CD8-positive, alpha-beta memory T cell (primary cell): ENCODE measurements at places on chromosomes 12 and 14. TPM values are rescaled to one million over a fixed set of nuclear protein-coding genes. Genes with fewer than 3 reads are reported as not detected.

The NAV3 gene
- total RNA-seq, result not detected

The KCNMB4 gene
- total RNA-seq, result 0.31 TPM

The SUDS3 gene
- total RNA-seq, result 23.8 TPM

The APPL2 gene
- total RNA-seq, result 18.6 TPM

The IL31 gene
- total RNA-seq, result 4.1 TPM

The RASAL1 gene
- 0.51 TPM for total RNA-seq

The NDUFA9 gene
- total RNA-seq, result 143 TPM

GRCh38 chr12:115251727-115252126 lies 567.8 kb upstream of the TBX3 start:
- no peak overlapping the region for H3K27ac ChIP-seq
- no peaks in the 10 kb centered on the region for H3K4me1 ChIP-seq
- no peaks in the 10 kb centered on the region for H3K27me3 ChIP-seq
- H3K4me3 ChIP-seq, result no peak overlapping the region

GRCh38 chr12:44335030-44335429 lies 499.1 kb downstream of the TMEM117 start:
- no peak overlapping the region for H3K4me3 ChIP-seq
- H3K27me3 ChIP-seq, result no peaks in the 10 kb centered on the region
- H3K36me3 ChIP-seq, result no peaks in the 10 kb centered on the region
- DNase-seq, result no peak

GRCh38 chr12:112820796-112821195 lies 29.2 kb downstream of the RPH3A start:
- H3K27ac ChIP-seq, result no peak overlapping the region
- no peaks in the 10 kb centered on the region for H3K4me1 ChIP-seq
- no peak overlapping the region for H3K4me3 ChIP-seq

DNA sequence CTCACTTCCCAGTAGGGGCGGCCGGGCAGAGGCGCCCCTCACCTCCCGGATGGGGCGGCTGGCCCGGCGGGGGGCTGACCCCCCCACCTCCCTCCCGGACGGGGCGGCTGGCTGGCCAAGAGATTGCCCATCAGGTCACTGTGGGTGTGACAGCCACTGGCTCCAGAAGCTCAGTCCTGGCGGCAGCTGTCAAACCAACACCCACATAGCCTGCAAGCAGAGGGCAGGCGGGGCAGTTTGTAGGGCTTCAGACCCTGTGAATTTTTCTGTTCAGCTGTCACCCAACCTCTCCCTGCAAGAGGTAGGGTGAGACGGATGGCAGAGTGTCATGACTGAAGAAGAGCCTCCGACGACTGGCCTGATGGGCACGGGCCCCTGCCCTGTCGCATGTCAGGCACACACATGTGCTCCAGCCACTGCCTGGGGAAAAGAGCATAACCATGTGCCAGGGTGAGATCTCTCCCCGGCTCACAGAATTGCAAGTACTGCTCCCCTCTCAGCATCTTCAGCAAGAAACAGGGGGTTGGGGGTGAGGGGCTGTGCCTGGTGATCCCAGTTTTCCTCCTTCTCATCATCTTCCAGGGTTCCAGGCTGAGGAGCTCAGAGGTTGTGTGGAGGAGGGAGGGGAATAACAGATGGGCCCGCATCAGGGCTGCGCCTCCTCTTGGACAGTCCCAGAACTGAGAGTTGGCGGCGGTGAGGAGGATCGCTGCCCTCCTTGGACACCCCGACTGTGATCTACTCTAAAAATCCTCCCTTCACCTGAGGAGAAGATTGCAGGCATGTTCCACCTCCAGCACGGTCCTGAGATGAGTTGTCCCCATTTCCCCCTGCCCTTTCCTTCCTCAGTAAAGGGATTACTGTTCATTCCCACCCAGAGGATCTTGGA lies 11.2 kb upstream of the PRPH start:
- H3K4me1 ChIP-seq, result no peaks in the 10 kb centered on the region
- DNase-seq, result no peak
- H3K27ac ChIP-seq, result no peak overlapping the region
- no peaks in the 10 kb centered on the region for H3K36me3 ChIP-seq
- no peak overlapping the region for H3K4me3 ChIP-seq

- H3K4me1 ChIP-seq, result peaks cover 28% of the 10 kb centered on the region
- H3K27ac ChIP-seq, result no peak overlapping the region
- no peak overlapping the region for H3K4me3 ChIP-seq
These were observed 210.8 kb downstream of the SLC41A2 start for GRCh38 chr12:104747330-104747729.

GRCh38 chr14:30443368-30444007 lies 115.5 kb upstream of the G2E3 start:
- no peak for DNase-seq
- no peak overlapping the region for H3K27ac ChIP-seq
- H3K4me1 ChIP-seq, result no peaks in the 10 kb centered on the region
- no peaks in the 10 kb centered on the region for H3K27me3 ChIP-seq

DNA sequence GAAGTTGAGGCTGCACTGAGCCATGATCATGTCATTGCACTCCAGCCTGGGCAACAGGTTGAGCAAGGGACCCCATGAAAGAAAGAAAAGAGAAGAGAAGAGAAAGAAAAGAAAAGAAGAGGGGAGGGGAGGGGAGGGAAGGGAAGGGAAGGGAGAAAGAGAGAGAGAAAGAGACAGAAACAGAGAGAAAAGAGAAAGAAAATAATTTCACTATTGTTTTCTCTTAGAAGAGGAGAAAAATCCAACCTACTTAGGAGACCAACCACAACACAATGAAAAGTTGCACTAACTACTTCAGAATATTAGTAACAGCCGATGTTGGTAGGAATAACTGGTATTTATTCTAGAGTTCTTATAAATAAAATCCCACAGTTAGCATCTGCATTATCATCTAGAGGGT lies 9.6 kb downstream of the TRAPPC6B start:
- no peaks in the 10 kb centered on the region for H3K27me3 ChIP-seq
- no peak overlapping the region for H3K4me3 ChIP-seq
- H3K4me1 ChIP-seq, result no peaks in the 10 kb centered on the region

- no peaks in the 10 kb centered on the region for H3K27me3 ChIP-seq
- H3K27ac ChIP-seq, result no peak overlapping the region
- H3K36me3 ChIP-seq, result no peaks in the 10 kb centered on the region
- DNase-seq, result no peak
- H3K4me1 ChIP-seq, result peaks cover 4% of the 10 kb centered on the region
- no peak overlapping the region for H3K4me3 ChIP-seq
These were observed 18.2 kb downstream of the RPAP3 start for GRCh38 chr12:47687636-47688035.

GRCh38 chr14:103385929-103386712 lies 906 bp downstream of the MARK3 start:
- H3K27ac ChIP-seq, result peak overlapping the region; percentile 87
- no peaks in the 10 kb centered on the region for H3K27me3 ChIP-seq
- peak overlapping the region; percentile 88 for H3K4me3 ChIP-seq
- H3K36me3 ChIP-seq, result no peaks in the 10 kb centered on the region

GRCh38 chr12:77667101-77667500 lies 163.6 kb upstream of the NAV3 start:
- no peak overlapping the region for H3K27ac ChIP-seq
- no peaks in the 10 kb centered on the region for H3K4me1 ChIP-seq
- no peak for DNase-seq
- no peaks in the 10 kb centered on the region for H3K36me3 ChIP-seq
- no peak overlapping the region for H3K4me3 ChIP-seq

- H3K4me1 ChIP-seq, result no peaks in the 10 kb centered on the region
- DNase-seq, result no peak
- no peaks in the 10 kb centered on the region for H3K36me3 ChIP-seq
- no peaks in the 10 kb centered on the region for H3K27me3 ChIP-seq
- H3K4me3 ChIP-seq, result no peak overlapping the region
These were observed 1552.1 kb downstream of the AACS start for GRCh38 chr12:126617312-126617711.

DNA sequence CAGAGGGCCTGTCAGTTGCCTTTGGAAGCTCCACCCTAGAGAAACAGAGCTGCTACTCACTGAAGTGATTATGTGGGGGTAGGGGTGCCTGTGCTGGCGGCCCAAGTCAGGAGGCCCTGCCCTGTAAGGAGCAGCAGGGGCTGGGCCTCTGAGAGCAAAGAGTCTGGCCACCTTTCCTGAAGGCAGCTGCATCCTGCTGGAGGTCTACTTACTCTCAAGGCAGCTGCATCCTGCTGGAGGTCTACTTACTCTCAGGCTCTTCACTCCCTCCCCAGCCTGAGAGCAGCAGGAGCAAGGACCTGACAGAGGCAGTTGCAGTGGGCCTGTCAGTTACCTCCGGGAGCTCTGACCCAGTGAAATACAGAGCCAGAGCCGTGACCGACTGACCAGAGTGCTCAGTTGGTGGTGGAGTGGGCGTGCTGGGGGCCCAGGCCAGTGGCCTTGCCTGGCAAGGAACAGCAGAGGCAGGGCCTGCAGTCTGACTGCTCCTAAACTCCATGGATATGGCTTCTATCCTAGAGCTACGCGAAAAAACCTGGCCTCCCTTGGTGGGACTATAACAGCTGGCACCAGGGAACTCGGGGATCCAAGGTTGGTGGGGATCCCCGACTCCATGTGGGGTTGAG lies 32.3 kb downstream of the RAD51B start:
- no peaks in the 10 kb centered on the region for H3K27me3 ChIP-seq
- H3K4me1 ChIP-seq, result no peaks in the 10 kb centered on the region
- no peak overlapping the region for H3K4me3 ChIP-seq
- H3K27ac ChIP-seq, result no peak overlapping the region
- no peaks in the 10 kb centered on the region for H3K36me3 ChIP-seq

- peaks cover 5% of the 10 kb centered on the region for H3K27me3 ChIP-seq
- DNase-seq, result no peak
- H3K4me1 ChIP-seq, result peaks cover 9% of the 10 kb centered on the region
- H3K4me3 ChIP-seq, result no peak overlapping the region
These were observed 127.6 kb upstream of the NCOR2 start for GRCh38 chr12:124694846-124695497.
